Naive B cell (primary cell): ENCODE measurements at places on chromosomes 6 and 20. TPM values are rescaled to one million over a fixed set of nuclear protein-coding genes. Genes with fewer than 3 reads are reported as not detected.

The GRM1 gene
- polyA plus RNA-seq = not detected

- DNase-seq = no peak
Observed at GRCh38 chr6:141152951-141153350, 979.8 kb upstream of the GJE1 start.

DNA sequence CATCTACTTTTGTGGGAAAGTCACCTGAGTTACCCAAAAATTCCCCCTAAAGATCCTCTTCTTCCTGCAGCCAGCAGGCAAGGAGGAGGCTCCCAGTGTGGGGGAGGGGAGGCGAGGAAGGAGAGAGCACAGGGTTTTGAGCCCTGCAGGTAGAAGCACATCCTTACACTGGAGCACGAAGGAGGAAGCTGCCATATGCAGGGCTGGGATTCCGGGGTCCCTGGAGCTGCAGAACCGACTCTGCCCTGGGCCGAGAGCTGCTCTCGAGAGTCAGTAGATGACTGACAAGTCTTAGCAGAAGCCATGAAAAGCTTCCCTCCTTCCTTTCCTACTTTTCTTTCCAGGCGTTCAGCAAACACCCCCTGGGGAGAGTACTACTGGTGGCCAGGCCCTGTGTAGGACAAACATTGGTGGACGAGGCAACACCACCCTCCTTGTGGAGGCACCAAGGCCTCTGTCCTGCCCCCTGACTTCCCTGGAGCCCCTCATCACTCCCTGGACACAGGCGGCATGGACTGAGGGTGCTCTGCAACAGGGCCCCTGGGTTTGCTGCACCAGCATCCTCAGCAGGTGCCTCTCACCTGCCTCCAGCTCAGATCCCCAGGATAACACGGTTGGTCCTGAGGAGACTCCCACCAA lies 211.7 kb upstream of the CST7 start:
- no peak for DNase-seq

The GPR6 gene
- not detected for polyA plus RNA-seq

- DNase-seq = no peak
Observed at GRCh38 chr20:37244572-37244957, 17.0 kb downstream of the GHRH start.

GRCh38 chr20:48741669-48742068 lies 86.1 kb downstream of the PREX1 start:
- no peak for DNase-seq

The GMPR gene
- 0.88 TPM for polyA plus RNA-seq

The MYLK4 gene
- 0.13 TPM for polyA plus RNA-seq

The SH3BGRL2 gene
- polyA plus RNA-seq = 1.8 TPM
